ENCODE measurements at places on chromosomes 3 and 15.

- no peak for DNase-seq
These were observed 2.6 kb upstream of the SLC9A9 start for GRCh38 chr3:143850877-143851276.

GRCh38 chr3:50660386-50660785, 14.3 kb upstream of the DOCK3 start:
- no peak for DNase-seq

DNA sequence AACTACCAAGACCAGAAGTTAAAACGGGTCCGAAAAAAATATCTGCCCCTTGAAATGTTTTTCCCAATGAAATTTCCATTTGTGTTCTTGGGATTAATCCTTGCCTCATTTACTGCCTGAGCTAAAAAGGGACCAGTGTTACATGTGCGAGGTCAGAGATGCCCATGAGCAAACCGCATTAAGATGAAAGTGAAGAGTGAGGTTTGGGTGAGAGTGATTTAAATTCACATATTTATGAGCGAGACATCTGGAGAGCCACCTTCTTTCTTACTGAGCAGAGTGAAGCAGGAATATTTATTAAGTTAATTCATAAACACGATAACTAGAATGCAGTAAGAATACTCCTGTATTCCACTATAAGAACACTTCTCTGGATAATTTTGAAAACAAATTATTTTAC, 41.3 kb downstream of the SRP14 start:
- DNase-seq: no peak

DNA sequence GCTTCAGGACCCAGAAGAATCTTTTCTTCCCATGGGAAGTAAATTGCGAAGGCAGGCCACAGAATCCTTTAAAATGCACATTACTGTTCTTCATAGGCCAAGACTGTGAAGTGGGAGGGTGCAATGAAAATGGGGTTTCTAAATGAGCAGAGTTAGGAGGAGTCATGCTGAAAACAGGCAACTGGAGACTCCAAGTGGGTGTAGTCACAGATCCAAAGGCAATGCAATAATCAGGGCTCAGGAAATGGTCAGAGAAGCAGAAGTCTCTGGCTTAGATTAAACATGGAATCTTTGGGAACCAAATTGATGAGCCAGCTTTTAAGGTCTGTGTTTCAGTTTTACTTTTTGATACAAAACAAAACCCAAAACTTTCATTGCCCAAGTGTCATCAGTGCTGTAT, 37.6 kb downstream of the HHLA2 start:
- DNase-seq: no peak

DNA sequence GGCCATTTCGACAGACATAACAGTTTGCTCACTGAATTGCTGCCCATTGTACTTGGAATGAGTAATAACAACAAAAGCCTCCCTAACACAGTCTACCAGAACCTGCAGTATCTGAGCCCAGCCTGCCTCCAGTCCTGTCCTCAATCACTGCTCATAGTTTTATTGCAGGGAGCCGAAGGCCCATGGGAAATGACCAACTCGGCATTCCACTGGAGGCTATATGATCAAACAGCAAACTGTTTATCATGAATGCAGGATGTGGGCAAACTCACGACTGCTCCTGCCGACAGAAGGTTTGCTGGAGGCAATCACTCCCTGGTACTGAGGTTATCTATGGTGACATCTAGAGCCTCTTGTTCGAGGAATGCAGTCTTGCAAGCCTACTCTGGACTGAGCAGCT, 46.3 kb downstream of the LSM3 start:
- DNase-seq: no peak
